Transverse colon (tissue), 4 donors: ENCODE measurements at places on chromosomes 3 and 15. TPM values are rescaled to one million over a fixed set of nuclear protein-coding genes. Genes with fewer than 3 reads are reported as not detected.

GRCh38 chr3:1197051-1197450 is 104.2 kb downstream of the CNTN6 start:
- no peak for DNase-seq

DNA sequence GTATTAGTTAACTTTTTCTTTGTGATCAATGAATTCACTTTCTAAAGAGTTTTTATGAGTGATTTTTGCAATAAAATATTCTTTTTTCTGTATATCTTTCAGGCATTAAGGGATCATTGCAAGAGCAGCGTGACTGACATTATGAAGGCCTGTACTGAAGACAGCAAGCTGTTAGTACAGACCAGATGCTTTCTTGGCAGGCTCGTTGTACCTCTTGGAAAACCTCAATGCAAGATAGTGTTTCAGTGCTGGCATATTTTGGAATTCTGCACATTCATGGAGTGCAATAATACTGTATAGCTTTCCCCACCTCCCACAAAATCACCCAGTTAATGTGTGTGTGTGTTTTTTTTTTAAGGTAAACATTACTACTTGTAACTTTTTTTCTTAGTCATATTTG is 24.4 kb downstream of the SELENOT start:
- DNase-seq = no peak

GRCh38 chr3:133943031-133943535 is 47.4 kb upstream of the RAB6B start:
- DNase-seq = no peak

GRCh38 chr3:196896229-196896628 is 28.5 kb downstream of the SENP5 start:
- no peak for DNase-seq

DNA sequence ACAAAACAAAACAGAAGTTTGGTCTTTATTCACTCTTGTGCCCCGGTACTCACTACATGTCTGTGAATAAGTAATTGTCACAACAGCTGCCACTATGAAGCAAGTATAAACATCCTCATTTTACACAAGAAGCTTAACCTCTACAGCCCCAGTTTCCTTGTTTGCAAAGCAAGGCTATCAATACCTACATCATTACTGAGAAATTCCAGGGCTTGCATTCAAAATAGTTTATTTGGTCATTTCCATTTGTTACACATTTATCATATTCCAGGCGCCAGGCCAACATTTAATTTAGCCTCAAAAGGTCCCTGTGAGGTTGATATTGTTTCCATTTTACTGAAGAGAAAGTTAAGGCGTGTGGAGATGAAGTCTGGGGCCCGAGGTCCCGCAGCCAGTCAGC is 161.4 kb upstream of the LRTM1 start:
- DNase-seq = no peak

DNA sequence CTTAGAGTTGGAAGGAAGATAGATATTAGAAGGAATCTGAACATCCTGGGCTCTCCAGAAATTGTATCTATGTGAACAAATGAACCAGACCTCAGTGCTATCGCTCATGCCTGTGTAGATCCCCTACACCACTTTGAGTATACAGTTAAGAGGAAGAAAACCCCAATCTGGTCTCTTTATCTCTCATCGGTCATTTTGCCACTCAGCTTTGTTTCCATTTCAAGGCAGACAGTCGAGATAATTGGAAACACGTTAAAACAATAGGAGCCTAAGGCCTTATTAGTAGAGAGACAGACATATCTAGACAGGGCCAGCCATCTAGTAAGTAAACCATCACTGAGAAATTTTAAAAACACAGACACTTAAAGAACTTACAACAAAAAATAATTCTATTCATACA is 101.6 kb downstream of the MYLK start:
- no peak for DNase-seq

- DNase-seq = peak; percentile 25
These were observed 986 bp downstream of the KPNA4 start for GRCh38 chr3:160564258-160564911.

GRCh38 chr15:82950746-82951370 is 1.7 kb downstream of the HOMER2 start:
- no peak for DNase-seq

GRCh38 chr3:124840331-124840730 is 46.8 kb downstream of the ITGB5 start:
- no peak for DNase-seq

- no peak for DNase-seq
These were observed 13.5 kb upstream of the GNB5 start for GRCh38 chr15:52204657-52205056.

TMIE gene
- not detected for total RNA-seq

GRCh38 chr15:41648097-41648496 is 12.1 kb upstream of the MGA start:
- DNase-seq = no peak

- no peak for DNase-seq
These were observed 725 bp downstream of the SRP14 start for GRCh38 chr15:40038275-40038637.

DNA sequence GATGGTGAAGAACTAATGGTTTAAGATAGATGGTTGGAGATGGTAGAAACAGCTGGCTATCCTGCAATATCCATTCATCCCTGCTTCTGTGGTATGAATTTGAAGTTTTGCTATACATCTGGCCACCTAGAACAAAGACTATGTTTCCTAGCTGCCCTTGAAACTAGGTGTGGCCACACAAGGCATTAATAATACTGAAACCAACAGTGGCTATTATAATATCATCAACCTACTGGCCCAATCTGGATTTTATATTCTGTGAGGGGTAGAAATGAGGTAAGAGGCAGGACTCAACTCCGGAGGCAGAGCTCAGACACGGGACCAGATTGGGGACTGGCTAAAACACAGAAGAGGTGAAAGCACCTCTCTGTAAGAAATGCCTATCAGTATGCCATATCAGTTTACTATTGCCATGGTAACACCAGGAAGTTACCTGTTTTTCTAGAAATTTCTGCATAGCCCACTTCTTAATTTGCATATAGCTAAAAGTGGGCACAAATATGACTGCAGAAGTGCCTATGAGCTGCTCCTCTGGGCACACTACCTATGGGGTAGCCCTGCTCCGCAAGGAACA is 8.4 kb downstream of the IFT80 start:
- DNase-seq = no peak

- peak; percentile 15 for DNase-seq
These were observed at the start of gene FBLN2 for GRCh38 chr3:13548696-13549622. Gene FBLN2, plus strand, starts transcription at chr3:13549125. Its CDS starts 21,231 bp downstream, at chr3:13570356.

GRCh38 chr3:152555666-152556291 is 279.2 kb upstream of the P2RY1 start:
- no peak for DNase-seq

TMCO5A gene
- 0.14 TPM for total RNA-seq

DNA sequence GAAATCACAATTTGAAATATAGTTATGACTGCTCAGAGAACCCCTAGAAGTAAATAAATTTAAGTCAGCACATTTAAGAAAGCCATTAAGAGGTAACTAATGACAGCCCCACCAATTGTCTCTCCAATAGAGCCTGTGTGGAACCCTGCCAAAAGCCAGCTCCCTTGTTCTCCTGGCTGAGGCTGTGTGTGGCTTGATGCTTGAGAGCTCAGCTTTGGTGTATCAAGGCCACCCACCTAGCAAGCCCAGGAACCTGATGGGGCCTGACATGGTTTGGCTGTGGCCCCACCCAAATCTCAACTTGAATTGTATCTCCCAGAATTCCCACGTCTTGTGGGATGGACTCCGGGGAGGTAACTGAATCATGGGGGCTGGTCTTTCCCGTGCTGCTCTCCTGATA is 106.9 kb downstream of the LRRN1 start:
- DNase-seq = no peak

DNA sequence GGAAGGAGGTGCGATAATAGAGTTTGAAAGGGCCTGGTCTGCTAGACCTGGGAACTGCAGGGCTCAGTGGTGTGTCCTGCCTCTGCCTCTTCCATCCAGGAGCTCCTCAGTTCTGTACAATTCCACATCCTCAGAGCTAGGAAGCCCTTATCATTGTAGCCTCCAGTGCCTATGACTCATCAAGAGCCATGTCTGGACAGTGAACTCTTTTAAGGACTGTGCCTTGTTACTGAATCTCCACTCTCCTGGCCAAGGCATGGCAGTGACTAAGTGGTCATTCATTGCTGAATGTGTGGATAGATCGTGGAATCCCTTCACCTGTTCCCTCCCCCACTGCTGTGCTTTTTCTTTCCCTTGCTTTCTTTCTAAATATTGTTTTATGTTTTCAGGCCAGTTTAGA is 2.9 kb downstream of the TIMP4 start:
- no peak for DNase-seq

DNA sequence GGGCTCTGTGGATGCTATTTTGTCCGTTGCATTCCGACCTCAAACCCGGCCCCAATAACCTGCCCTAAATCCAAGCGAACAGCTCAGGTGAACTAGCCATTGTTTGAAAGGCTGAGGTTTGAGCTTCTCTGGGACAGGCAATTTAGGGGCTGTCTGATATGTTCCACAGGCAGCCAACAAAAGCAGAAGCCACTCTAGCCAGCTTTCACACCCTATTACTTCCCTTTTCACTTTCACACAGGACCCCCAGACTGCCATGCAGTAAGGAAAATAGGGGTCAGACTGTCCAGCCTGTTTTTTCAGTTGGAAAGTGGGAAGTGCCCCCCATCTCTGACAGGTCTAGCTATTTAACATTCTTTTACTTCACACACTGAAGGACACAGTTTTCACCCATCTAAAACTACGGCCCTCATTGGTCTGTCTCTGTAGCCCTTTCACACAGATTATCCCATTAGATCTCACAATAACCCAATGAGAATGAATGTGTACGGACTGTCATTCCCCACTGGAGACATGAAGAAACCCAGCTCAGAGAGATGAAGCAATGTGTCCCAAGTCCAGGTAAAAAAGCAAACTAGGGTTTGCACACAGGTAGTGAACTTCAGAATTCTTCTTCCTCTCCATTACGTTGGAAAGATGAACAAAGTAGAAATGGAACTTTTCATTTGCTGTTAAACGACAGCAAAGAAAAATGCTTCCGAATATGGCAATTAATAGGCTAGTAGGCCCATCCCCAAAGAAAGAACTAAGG is 1.9 kb downstream of the CCDC12 start:
- DNase-seq = no peak

DNA sequence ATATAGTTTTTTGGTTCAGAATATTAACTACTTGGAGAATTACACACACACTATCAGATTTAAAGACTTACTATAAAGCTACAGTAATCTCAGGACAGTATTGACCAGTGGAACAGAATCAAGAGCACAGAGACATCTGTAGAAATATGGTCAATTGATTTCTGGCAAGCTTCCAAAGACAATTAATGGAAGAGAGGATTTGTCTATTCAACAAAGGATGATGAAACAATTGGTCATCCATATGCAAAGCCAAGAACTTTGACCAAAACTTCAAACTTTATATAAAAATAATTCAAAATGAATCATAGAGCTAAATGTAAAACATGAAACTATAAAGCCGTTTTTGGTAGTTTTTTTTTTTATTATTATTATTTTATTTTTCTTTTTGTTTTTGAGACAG is 29.8 kb upstream of the MB21D2 start:
- DNase-seq = no peak

RTP1 gene
- not detected for total RNA-seq

DNA sequence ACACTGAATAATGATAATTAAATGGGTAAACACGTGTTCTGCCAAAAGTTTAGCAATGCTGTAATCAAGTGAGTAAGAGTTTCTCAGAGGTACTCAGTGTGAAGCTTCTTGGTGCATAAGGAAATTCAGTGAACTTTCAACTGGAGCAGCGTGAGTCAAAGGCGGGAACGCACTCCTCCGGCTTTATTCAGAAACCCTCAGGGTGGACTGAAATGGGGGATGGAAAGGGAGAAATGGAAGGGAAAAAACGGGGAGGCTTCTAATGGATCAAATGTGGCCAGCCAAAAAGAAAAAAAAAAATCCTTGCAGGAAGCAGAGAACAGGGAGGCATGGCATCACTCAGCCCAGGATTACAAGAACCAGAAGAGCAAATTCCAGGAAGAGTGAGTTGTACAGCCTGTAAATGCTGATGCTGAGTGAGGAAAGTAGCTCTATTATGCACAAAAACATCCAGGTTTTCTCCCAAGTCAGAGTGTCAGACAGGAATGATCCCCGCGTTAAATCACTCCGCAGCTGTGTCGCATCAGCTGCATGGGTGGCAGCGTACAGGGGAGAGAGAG is 85.3 kb downstream of the ASB7 start:
- DNase-seq = no peak

CD276 gene
- 28.9 TPM for total RNA-seq

DNA sequence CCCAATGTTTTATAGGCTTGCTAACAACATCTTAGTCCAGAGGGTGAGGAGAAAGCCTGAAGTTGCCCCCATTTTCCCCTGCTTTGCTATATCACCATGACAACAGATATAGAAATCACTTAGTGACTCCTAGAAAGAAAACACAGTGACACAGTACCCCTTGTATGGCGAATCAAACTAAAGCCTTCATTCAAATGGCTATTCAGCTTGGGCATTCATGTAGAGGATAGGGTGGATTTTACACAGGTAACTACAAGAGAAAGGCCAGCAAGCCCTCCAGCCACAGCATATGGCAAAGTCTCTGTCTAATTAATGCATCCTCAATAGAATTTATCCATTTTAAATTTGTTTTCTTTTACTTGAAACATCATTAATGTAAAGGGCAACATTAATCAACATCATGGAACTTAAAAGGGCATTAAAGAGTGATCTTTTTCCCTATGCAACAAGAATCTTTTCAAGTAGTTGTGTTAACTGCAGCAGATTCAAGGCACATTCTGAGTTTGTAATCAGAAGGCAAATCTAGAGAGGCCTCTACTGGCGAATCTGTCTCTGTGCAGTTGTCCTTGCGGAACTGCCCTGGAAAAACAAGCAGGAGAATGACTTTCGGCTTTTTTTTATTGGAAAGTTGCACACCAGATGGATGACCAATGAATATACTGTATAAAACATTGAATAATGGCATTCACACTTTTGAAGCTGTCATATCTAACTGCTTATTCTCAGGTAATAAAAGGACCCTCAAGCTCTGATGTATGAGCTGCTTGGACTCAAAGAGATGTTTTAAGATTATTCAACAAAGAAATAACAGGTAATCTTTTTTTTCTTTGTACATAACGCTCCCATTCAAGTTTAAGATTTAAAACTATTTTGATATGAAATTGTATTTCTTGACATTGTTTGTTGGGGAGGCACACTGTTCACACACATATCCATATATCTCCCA is 621.7 kb upstream of the AGTR1 start:
- DNase-seq = no peak

BFSP2 gene
- not detected for total RNA-seq

PTPRG gene
- total RNA-seq = 83.4 TPM

- no peak for DNase-seq
These were observed 427.7 kb upstream of the THBS1 start for GRCh38 chr15:39153058-39153714.

KNG1 gene
- not detected for total RNA-seq

GRCh38 chr3:41044523-41044922 is 154.8 kb upstream of the CTNNB1 start:
- no peak for DNase-seq

DNA sequence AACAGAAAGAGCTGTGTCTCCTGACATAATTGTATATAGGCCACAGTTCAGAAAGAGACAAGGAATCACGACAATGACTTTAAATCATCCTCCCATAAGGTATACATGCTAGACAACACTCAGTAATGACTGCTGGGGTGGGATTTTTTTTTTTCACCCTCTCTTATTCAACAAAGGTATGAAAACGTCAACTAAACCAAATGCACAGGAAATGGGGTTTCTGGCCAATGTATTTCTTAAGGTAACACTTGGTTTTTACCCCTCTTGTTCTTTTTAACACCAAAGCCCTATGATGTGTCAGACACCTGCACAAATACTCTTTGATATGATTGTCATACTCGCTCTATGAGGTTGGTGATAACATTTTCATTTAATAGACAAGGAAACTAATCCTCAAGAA is 78.3 kb downstream of the MCF2L2 start:
- no peak for DNase-seq
